Esophagus squamous epithelium (tissue), 5 donors: ENCODE measurements at places on chromosomes 3 and 15. TPM values are rescaled to one million over a fixed set of nuclear protein-coding genes. Genes with fewer than 3 reads are reported as not detected.
A peak's percentile ranks its signal among the peaks of the same experiment; 100 is the strongest.

GRCh38 chr15:62066663-62067447 lies at the start of gene C2CD4A:
Gene C2CD4A (plus strand): TSS chr15:62066977. CDS start chr15:62067614, 637 bp downstream.
- DNase-seq = no peak

DNA sequence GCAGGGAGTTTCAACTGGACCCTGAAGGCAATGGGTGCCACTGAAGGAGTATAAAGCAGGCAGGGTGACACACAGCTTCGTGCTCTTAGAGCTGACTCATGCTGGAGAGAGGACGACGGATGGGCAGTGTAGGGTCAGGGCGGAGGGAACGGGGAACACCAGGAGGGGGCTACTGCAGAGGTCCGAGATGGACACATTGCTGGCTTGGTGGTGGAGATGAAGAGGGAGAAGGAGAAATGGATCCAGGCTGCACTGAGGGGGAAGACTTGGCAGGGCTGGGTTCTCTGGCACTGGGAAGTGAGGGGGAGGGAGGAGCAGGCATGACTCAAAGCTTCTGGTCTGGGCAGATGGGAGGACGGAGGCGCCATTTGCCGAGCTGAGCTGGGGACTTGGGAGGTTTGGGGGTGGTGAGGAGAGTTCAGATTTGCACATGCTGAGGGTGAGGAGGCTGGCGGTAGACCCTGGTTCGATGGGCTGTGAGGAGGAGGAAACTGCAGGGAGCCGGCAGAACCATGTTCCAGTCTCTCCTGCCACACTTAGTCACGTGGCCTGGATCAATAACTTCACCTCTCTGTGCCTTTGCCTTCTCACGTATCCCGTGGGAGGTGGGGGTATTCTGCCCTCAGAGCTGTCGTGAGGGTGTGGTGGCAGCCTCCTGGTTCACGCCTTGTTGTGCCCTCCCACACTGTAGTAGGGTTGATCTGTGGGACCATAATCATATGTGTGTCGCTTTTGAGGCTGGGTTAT lies 4.6 kb upstream of the KCTD6 start:
- DNase-seq = no peak

DNA sequence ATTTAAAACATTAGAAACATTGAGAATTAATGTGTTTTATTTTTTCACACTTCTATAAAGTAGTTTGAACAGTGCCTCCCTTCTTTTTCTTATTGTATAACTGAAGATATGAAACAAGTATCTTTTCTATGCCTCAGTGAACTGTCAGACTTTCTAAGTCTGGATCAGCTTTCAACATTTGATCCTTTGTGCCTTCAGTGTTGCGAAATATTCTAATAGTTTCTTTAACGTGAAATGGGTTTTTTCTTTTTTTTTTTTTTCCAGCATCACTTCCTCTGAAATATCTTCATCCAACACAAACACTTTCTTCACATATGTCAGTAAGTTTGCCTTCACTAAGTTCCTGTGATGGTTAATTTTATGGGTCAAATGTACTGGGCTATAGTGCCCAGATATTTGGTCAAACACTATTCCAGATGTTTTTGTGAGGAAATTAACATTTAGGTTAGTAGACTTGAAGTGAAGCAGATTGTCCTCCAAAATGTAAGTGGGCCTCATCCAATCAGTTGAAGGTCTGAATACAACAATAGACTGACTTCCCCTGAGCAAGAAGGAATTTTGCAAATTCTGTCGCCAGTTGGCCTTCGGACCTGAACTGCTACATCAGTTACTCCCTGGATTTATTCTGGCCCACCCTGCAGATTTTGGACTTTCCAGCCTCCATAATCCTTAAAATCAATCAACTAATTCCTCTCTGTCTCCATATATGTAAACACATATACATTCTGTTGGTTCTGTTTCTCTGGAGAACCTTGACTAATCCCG lies 6.4 kb upstream of the CPOX start:
- DNase-seq = no peak

GRCh38 chr15:42088801-42089640 lies 5.3 kb downstream of the PLA2G4D start:
- no peak for DNase-seq

DNA sequence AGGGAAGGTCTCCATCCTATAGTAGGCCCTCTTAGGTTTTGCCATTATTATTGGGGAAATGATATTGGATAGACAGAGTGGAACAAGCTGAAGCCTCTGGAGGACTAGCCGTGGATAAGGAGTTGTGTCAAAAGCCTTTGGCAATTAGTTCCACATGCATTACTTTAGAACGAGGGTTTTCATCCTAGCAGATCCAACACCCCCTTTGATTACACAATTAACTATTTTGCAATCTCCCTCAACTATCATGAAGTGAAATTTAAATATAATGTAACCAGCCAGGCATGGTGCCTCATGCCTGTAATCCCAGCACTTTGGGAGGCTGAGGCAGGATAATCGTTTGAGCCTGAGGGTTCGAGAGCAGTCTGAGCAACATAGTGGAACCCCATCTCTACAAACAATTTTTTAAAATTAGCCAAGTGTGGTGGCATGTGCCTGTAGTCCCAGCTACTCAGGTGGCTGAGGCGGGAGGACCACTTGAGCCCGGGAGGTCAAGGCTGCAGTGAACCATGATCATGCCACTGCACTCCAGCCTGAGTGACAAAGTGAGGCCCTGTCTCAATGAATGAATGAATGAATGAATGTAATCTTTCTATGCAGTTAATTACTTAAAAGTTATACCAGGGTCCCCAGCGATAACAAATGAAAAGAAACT lies 56.8 kb downstream of the PXYLP1 start:
- DNase-seq = no peak

GRCh38 chr15:66170042-66170441 lies 83.5 kb downstream of the MEGF11 start:
- DNase-seq = no peak

- no peak for DNase-seq
Observed at GRCh38 chr15:89781055-89781454, 4.9 kb downstream of the MESP2 start.

- DNase-seq = no peak
Observed at GRCh38 chr3:55487381-55488241, 505 bp upstream of the WNT5A start.

- DNase-seq = no peak
Observed at GRCh38 chr3:29694783-29695182, 413.9 kb downstream of the RBMS3 start.

DNA sequence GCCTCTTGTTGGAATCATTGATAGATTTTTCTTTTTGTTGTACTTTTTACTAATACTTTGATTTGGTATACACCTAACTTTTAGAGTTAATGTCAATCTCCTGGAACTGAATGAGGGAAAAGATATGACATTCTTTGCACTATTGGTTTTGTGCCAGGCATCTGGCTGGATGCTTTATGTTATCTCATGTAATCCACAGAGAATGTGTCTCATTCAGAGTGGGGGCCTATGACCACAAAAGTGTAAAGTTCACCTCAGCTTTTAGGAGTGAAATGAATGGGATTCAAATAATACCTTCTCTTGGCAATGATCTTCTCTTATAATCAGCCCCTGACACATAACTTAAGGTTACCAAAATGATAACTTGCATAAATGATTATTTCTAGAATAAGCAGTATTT lies 329.1 kb upstream of the ROPN1 start:
- DNase-seq = no peak

DNA sequence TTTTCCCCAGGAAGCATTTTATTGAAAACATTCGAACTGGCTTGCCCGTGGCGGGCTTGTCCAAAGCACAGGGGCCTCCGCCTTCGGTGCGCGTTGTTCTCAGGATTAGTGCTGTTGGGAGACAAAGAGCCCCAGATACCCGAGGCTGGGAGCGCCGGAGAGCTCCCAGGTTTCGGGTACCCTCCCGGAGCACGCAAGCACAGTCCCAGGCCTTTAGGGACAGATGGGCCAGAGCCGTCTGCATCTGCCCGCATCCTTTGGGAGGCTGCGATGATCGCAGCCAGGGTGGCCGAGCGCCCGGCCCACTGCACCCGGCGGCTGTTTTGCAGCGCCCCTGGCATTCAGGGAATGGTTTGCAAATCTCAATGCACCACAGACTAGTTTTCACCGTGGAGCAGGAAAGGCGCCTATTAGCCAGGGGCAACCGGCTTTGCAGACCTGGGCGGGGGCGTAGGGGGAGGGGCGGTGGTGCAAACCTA lies 5.0 kb upstream of the FEZF2 start:
- no peak for DNase-seq

GRCh38 chr15:30670056-30670455 lies 44.1 kb downstream of the ARHGAP11B start:
- DNase-seq = no peak

DNA sequence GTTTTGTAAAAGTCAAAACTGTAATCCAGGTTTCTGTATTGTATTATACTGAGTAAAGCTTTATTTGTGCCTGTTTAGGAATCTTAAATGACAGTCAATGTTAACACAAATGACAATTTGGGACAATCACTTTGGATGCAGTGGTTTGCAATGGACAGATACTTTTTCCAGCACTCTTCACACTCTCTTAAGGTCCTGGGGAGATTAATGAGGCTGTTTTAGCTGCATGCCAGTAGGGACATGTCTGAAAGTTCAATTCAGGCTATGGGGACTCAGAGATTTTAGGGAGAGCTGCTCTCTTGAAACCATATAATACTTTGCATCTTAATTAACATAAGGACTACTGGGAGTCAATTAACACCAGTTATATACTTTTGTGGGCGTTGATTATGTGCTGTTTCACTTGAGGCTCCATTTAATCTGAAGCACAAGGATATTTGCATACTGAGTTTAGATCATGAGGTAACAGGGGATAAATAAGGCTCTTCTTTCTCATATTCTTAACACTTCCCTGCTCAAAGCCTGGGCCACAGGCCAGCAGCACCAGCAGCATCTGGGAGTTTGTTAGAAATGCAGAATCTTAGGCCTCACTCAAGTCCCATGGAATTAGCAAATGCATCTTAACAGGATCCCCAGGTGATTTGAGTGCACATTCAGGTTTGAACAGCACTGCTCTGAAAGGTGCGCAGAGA lies 972.8 kb downstream of the PLOD2 start:
- no peak for DNase-seq

DNA sequence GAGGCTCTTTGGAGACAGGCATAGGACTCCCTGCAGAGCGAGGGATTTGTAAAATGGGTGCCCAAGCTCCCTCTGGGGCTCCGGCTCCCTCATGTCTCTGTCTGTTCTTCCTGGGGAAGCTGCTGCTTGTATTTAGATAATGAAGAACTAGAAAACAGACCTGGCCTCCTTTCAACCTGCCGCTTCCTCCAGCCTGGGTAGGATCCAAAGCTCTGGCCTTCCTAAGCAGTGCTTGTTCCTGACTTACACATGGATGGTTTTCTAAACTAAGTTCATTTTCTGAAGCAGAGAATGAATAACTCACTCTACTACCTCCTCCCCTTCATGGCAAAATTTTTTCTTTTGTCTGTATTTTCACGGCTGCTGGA lies 36.9 kb upstream of the MYZAP start:
- DNase-seq = no peak

GRCh38 chr3:170997961-170998913 lies 28.3 kb downstream of the SLC2A2 start:
- DNase-seq = no peak

DNA sequence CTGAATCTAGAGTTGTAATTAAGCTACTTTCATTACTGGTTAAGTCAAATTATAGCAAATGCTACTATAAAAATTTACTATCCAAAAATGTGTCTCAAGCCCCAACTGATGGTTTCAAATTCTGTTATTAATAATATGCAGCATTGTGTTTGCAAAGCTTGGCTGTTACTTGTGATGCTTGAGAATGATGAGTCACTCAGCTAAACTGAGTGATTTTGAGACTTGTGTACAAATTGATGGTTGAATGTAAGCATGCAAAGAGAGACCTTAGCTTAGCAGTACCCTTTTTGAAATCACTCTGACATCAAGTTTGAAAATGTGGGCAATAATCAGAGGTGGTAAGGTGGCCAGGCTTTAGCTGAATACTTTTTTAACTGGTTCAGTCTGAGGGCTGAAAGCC lies 27.6 kb downstream of the OPA1 start:
- no peak for DNase-seq

DNA sequence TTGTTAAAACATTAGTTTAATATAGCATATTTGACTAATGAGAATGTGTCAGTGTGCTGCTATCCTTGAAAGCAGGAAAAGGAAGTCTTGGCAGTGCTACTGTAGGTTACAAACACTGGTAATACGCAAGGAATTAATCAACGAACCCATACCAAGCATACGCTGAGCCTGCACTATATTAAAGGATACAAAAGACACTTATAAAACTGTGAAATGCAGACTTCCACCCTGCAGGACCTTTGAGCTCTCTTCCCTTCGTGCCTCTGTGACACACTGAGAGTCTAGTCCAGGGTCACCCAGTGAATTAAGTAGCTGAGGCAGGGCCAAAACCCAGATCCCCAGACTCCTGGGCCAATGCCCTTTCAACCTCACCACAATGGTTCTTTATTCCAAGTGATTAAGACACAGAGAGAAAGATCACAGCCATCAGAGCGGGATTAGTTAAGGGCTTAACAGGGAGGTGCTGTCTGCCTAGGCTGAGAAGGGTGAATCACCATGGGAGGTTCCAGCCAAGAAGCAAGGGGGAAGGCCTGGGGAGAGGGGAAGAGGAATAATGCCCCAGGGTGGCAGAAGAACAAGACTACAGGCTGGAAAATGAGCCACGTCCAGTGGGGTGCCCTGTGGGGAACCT lies 6.8 kb downstream of the ANXA2 start:
- DNase-seq = peak; percentile 20

DNA sequence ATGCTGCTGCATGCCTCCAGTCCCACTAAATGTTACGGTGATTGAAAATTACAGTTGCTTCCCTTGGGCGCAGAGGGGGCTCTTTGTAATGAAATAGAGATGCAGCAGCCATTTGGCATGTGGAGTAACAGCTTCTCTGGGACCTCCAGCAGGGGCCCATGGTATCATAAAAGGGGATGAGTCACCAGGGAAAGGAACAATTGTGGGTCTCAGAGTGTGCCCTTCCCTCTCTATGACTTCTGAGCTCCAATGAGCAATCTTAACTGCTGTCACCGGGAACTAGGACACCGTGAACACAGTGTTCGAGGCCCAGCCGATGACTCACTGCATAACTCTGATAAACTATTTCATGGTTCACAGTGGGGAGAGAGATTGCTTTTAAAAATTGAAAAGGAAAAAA lies 164.8 kb upstream of the NUDT16 start:
- DNase-seq = no peak

DNA sequence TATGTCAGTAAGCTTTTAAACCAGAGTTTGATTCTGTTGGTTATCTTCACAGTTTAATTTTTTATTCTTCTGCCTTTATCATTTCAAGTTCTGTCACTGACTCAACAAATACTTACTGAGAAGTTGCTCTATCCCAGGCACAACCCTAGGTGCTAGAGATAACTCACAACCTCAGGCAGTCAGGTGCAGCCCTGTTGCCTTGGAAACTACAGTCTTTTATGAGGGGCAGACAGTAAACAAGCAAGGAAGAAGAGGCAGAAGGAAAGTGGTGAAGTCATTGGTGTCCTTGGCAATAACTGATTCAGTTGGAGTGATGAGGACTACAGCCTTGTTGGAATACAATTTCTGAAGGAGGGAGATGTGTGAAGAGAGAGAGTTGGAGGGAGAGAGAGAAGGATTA lies 142.1 kb upstream of the LRTM1 start:
- DNase-seq = no peak

TRNT1 gene
- 20.6 TPM for total RNA-seq

WHAMM gene
- 6.3 TPM for total RNA-seq

MYRIP gene
- 3.1 TPM for total RNA-seq

ERC2 gene
- 0.19 TPM for total RNA-seq

LTF gene
- 204 TPM for total RNA-seq

FBLN2 gene
- total RNA-seq = 6.3 TPM

LRRC31 gene
- not detected for total RNA-seq

TUSC7 gene
- not detected for total RNA-seq

TM4SF4 gene
- total RNA-seq = not detected

USP13 gene
- total RNA-seq = 4.8 TPM

RAB27A gene
- 11.0 TPM for total RNA-seq

EFCAB12 gene
- total RNA-seq = not detected

LRTM1 gene
- not detected for total RNA-seq

TMC3 gene
- not detected for total RNA-seq

PP2D1 gene
- not detected for total RNA-seq

BCL2A1 gene
- 2.7 TPM for total RNA-seq
